ENCODE measurements at places on chromosomes 4 and X. TPM values are rescaled to one million over a fixed set of nuclear protein-coding genes. Genes with fewer than 3 reads are reported as not detected.

DCAF8L2 gene
- not detected for total RNA-seq

AMTN gene
- 0.79 TPM for total RNA-seq

LAMTOR3 gene
- total RNA-seq = 64.2 TPM

PRR32 gene
- not detected for total RNA-seq

TEX13B gene
- not detected for total RNA-seq

GABRG1 gene
- total RNA-seq = not detected

SHISA3 gene
- total RNA-seq = not detected

SHOX gene
- total RNA-seq = not detected

GPR82 gene
- total RNA-seq = not detected

RBMXL3 gene
- not detected for total RNA-seq

UGT2B11 gene
- total RNA-seq = not detected

TAF7L gene
- under 0.01 TPM for total RNA-seq

NOX1 gene
- not detected for total RNA-seq

SLC34A2 gene
- total RNA-seq = 1.8 TPM

PPARGC1A gene
- 1.6 TPM for total RNA-seq

SPACA5B gene
- total RNA-seq = not detected
